ENCODE measurements at places on chromosomes 5 and 9.

GRCh38 chr5:125176005-125176390 lies 429.6 kb upstream of the ZNF608 start:
- no peak for DNase-seq

- no peak for DNase-seq
These were observed 147.9 kb downstream of the MACROH2A1 start for GRCh38 chr5:135251093-135251492.

DNA sequence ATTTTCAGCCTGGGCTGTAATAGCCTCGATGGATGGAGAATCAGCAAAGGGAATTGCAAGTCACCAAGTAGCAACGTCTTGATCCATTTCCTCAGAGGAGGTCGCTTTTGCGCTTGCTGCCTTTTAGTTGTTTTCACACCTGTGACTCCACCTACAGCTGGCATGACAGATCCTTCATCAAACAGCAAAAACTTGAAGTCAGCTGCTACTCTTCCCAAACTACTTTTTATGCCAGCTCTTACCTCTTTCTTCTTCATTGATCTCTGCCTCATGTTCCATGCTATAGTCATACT lies 107.7 kb downstream of the MAT2B start:
- no peak for DNase-seq

DNA sequence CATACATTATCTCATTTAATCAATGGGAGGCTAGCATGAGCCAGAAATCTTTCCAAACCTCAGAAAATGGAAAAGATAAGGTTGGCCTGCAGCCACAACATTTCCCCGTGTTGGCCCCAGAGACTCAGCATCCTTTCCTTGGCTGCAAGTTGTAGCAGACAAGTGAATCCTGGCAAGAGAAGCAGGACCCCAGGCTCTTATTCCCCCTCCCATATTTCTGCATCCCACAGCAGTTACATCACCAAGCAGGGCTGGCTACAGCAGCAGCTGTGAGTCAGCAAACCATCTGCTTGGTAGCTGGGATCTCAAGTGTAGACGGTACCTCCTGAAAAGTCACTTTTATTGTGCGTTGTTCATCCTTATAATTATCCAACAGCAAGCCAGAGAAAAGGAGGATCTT lies 212.4 kb downstream of the GNA14 start:
- no peak for DNase-seq

DNA sequence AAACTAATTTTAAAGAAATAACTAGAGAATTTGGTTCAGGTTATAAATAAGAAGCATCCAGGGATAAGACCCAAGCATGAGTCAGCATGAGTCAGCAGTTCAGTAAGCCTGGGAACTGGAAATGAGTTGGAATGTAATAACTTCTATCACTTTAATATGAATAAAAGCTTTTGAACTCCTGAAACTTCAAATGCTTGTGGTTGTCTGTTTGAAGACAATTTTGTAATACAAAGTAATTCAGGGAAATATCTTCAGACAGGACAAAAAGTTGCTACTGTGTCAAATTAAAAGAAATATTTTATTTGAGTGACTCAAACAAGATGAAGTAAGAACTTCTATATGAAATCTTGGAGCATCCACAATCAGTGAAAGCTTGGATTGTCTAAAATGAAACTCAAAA lies 331.2 kb upstream of the DAB2 start:
- no peak for DNase-seq

DNA sequence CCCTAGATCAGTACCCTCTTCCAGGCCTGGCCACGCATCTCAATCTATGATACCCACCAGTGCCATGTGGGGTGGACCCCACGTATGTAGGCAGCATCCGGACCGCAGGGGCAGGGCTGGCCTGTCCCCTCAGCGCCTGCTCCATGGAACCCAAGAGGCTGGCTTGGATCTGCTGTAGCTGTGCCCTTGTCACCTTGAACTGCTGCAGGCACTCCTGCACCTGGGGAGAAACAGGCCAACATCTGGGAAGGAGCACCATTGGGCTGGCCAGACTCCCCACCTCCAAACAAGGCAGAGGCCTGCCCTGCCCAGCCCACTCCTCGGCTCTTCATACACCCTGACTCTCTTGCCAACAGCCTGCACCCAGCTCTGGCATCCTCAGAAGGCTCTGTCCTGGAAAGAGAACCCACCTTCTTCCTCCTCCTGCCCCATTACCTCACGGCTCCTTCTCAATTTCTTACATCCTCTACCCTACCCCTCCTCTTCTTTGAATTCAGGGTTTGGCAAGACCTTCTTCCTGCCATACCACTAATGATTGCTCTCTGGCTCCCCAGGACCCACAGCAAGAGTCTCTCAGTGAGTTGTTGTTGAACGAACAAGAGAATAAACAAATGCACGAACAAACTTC lies 7.7 kb downstream of the HK3 start:
- DNase-seq: no peak

GRCh38 chr9:4228606-4229005 lies 71.3 kb downstream of the GLIS3 start:
- DNase-seq: no peak

GRCh38 chr5:72372331-72372730 lies 52.2 kb downstream of the PTCD2 start:
- DNase-seq: no peak

DNA sequence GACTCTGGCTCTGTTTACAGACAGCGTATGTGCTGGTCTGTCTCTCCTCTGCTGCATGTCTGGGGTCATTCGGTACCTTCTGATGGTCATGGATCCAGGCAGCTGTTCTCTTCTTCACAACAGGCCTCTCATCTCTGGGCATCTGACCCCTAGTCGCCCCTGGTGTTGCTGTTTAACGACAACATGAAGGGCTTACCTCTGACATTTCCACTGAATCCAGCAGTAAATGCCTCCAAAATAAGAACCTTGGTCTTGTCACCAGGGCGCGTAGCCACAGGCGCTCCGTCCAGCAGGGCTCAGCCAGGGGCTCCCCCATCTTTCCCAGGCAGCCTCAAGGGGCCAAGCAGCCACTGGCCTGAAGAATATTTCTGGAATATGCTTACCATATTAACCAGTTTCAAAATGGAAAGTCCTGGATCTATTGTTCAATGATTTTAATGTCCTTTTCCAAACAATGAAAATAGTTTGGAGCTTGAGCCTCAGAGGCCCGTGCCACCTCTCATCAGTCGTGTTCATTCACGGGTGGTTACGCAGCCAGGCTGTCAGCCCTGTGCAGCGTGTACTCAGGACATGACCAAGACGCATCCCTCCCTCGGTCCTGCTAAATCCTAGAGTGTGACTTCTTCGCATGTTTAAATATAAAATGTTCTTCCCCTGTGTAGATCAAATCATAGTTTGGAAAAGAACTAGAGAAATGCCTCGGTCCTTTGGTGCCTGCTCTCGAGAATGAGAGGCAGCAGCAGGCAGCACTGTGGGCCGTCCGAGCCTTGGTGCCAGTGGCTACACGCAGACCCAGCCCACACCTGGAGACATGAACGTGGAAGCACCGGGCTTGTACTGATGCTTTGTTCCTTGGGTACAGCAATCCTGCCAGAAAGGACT lies 30.1 kb upstream of the LRRC14B start:
- no peak for DNase-seq

DNA sequence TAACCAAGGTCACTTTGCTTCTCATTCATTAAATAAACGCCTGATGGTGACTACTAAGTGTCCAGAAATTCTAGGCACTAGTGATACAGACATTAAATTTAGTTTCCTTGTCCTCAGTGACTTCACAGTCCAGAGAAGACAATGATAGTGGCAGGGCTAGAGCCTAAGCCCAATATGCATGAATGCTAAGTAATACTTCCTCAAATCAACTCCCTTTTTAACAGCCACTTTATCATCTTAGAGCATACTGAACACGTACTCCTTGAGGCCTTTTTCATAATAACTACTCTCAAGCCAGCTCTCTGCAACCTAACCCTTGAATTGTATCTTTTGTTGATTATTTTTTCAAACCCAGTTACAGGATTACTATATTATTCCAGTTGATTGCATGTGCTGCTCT lies 74.1 kb downstream of the STX17 start:
- DNase-seq: no peak

- DNase-seq: no peak
These were observed 101.3 kb downstream of the AGTPBP1 start for GRCh38 chr9:85640425-85640824.

DNA sequence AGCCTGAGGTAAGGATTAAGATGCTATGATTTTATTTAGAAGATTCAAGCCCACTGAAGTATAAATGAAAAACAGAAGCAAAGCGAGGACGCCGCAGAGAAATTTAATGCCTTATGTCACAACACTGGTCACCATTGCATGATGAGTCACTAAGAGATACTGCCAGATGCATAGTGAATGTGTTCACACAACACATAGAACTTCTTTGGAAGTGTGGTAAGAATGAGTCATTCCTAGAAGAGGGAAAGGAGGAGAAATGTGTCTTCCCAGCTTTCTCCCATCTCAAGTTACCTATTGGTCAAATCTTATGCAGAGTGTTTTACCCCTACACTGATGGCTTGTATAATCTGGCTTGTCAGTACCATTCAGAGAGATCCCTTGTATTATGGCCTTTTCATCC lies 465.3 kb upstream of the ARRDC3 start:
- DNase-seq: no peak

- no peak for DNase-seq
These were observed 2.6 kb downstream of the HDAC3 start for GRCh38 chr5:141633871-141634561.

DNA sequence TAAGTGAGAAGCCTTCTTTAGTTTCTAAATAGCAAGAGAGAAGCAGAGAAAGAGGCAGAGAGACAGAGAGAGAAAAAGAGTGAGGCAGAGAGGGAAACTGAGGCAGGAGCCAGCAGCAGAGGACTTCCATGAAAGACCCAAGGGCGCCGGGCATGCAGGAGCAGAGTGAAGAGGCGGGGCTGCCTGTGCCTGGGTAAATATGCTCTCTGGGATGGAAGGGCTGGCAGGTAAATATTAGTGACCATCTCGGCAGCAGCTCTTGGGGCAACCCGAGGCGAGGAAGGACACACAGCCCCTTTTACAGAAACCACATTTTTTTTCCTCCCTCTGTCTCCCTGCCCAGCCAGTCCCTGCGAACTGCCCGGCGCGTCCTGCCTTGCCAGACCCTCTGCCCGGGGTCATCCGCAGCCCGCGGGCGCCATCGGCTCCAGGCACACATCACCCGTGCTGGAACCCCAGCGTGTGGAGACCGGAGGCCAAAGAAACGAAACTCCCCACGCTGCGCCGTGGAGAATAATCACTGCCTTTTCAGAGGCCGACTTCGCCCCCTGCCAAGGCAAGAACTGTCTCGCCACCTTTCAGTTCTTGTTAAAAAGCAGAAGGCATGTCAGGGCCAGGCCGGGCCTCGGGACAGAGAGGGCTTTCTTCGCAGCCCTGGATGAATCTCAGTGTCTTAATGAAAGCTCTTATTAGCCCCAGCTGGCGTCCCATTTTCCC lies 61.3 kb downstream of the BOD1 start:
- no peak for DNase-seq

GRCh38 chr5:76999451-76999850 lies 30.8 kb upstream of the AGGF1 start:
- no peak for DNase-seq

DNA sequence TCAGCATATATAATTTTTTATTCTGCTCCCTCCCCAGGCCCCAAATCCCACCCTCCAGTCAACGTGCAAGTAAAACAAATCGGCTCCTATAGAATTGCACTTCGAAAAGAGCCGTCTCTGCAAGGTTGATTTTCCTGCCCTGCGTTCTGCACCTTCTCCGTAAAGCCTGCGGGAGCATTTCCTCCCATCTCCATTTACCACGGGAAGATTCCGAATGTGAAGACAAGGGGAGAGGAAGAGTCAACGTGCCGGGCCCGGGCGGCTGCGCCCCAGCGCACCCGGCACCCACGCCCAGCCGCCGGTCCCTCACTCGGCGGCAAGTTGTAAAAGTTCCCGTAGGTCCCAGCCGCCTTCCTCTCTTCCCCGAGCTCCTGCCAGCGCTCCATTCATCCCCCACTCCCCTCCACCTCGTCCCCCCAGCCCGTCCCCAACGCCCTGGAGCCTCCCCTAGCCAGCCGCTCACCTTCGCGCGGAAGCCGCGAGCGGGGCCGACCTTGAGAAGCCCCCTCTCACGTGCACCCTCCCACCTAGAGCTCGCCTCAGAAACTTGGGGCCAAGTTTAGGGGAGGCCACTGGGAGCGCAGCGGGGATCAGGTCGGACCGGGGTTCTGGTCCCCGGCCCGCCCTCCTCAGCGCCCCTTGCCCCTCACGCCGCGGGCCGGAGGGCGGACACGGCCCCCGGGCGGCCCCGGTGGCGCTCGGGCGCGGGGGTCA lies 431 bp downstream of the BNC2 start:
- no peak for DNase-seq

- no peak for DNase-seq
These were observed 26.8 kb downstream of the WWC1 start for GRCh38 chr5:168318240-168318639.

DNA sequence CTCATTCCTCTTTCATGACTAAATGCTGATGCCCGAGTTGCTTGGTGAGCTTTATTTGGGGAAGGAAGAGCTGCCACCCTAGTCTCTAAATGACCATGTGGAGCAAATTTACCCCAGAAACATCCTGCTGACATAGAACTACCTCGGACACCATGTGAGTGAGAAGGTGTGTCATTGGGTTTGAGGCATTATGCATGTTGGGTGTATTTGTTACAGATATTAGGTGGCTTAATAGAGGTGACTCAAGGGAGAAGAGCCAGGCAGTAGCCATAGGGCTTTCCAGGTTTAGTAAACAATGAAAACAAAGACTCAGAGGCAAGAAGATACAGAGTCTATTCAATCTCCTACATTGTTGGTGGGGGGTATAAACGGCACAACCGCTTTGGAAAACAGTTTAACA lies 581.5 kb downstream of the CCDC171 start:
- DNase-seq: no peak

- no peak for DNase-seq
These were observed 313.6 kb downstream of the KCTD16 start for GRCh38 chr5:144484124-144484897.

- DNase-seq: no peak
These were observed 2.5 kb downstream of the OR13F1 start for GRCh38 chr9:104506565-104506964.
